H9 (cell line): ENCODE measurements at places on chromosomes 12 and 14. TPM values are rescaled to one million over a fixed set of nuclear protein-coding genes. Genes with fewer than 3 reads are reported as not detected.
A peak's percentile ranks its signal among the peaks of the same experiment; 100 is the strongest.

The ACADS gene
- total RNA-seq, result 8.3 and 9.5 TPM in 2 replicates

The LBHD2 gene
- not detected in 2 replicates for total RNA-seq

The KIF5A gene
- total RNA-seq, result 17.7 and 18.5 TPM in 2 replicates

The FGD4 gene
- total RNA-seq, result 53.9 and 54.3 TPM in 2 replicates

The LHX5 gene
- total RNA-seq, result 1.9 and 2.1 TPM in 2 replicates

The BCL2L14 gene
- total RNA-seq, result 0.28 and 0.42 TPM in 2 replicates

The MCRS1 gene
- total RNA-seq, result 98.7 and 103 TPM in 2 replicates

The RAB5B gene
- total RNA-seq, result 48.4 and 50.6 TPM in 2 replicates

The SDR9C7 gene
- total RNA-seq, result not detected in 2 replicates

The RNFT2 gene
- total RNA-seq, result 29.5 and 30.3 TPM in 2 replicates

The SERPINA5 gene
- total RNA-seq, result 1.1 and 1.2 TPM in 2 replicates

The NANOG gene
- total RNA-seq, result 199 and 211 TPM in 2 replicates

The SLC17A8 gene
- total RNA-seq, result not detected in 2 replicates

- no peak overlapping the region for H3K4me3 ChIP-seq
- no peaks in the 10 kb centered on the region; the same call in 1 of the 2 replicates for H3K4me1 ChIP-seq
- no peaks in the 10 kb centered on the region for H3K36me3 ChIP-seq
- DNase-seq, result no peak
- H3K27me3 ChIP-seq, result no peaks in the 10 kb centered on the region
Observed at GRCh38 chr12:18595412-18595811, 142.4 kb downstream of the PLCZ1 start.

GRCh38 chr14:37254411-37254947, 56.7 kb downstream of the MIPOL1 start:
- no peaks in the 10 kb centered on the region for H3K27me3 ChIP-seq
- peaks cover 2% of the 10 kb centered on the region; the same call in 1 of the 2 replicates for H3K4me1 ChIP-seq
- no peak overlapping the region for H3K4me3 ChIP-seq
- no peak for DNase-seq
- no peak overlapping the region for H3K27ac ChIP-seq
- no peaks in the 10 kb centered on the region for H3K36me3 ChIP-seq

DNA sequence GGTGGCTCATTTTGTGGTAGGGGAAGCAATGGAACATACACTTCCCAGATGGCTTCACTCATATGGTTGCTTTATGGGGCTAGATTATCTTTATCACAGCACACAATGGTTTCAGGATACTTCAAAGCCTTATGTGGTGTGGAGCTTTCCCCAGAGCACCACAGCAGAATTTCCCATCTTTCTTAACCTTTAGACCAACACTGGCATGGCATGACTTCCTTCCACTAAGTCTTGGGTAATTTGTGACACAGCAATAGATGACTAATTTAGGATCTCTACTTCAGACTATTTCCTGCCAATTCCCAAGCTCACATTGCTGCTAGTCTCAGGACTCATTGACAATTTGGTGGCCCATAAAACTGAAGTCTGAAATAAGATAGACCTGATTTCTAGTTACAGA, 36.9 kb upstream of the DCN start:
- H3K4me3 ChIP-seq, result no peak overlapping the region
- H3K4me1 ChIP-seq, result no peaks in the 10 kb centered on the region
- H3K27me3 ChIP-seq, result no peaks in the 10 kb centered on the region
- DNase-seq, result no peak
- no peak overlapping the region for H3K27ac ChIP-seq

GRCh38 chr14:36176524-36176923, at the start of gene PTCSC3:
TSS of gene PTCSC3 (minus strand) at chr14:36176722.
- H3K27me3 ChIP-seq, result no peaks in the 10 kb centered on the region
- H3K4me1 ChIP-seq, result no peaks in the 10 kb centered on the region
- no peak for DNase-seq

- no peaks in the 10 kb centered on the region for H3K27me3 ChIP-seq
- no peak for DNase-seq
- no peak overlapping the region for H3K4me3 ChIP-seq
- no peaks in the 10 kb centered on the region for H3K4me1 ChIP-seq
- H3K36me3 ChIP-seq, result no peaks in the 10 kb centered on the region
Observed at GRCh38 chr12:5739917-5740316, 205.1 kb downstream of the ANO2 start.

GRCh38 chr12:74489543-74489942, 48.1 kb upstream of the ATXN7L3B start:
- H3K36me3 ChIP-seq, result no peaks in the 10 kb centered on the region
- H3K4me1 ChIP-seq, result no peaks in the 10 kb centered on the region; the same call in 1 of the 2 replicates
- no peak overlapping the region for H3K4me3 ChIP-seq
- H3K27ac ChIP-seq, result no peak overlapping the region

GRCh38 chr12:119258556-119258955, 76.0 kb upstream of the CCDC60 start:
- H3K4me1 ChIP-seq, result no peaks in the 10 kb centered on the region
- DNase-seq, result no peak
- H3K27me3 ChIP-seq, result no peaks in the 10 kb centered on the region
- H3K27ac ChIP-seq, result no peak overlapping the region
- no peaks in the 10 kb centered on the region for H3K36me3 ChIP-seq

DNA sequence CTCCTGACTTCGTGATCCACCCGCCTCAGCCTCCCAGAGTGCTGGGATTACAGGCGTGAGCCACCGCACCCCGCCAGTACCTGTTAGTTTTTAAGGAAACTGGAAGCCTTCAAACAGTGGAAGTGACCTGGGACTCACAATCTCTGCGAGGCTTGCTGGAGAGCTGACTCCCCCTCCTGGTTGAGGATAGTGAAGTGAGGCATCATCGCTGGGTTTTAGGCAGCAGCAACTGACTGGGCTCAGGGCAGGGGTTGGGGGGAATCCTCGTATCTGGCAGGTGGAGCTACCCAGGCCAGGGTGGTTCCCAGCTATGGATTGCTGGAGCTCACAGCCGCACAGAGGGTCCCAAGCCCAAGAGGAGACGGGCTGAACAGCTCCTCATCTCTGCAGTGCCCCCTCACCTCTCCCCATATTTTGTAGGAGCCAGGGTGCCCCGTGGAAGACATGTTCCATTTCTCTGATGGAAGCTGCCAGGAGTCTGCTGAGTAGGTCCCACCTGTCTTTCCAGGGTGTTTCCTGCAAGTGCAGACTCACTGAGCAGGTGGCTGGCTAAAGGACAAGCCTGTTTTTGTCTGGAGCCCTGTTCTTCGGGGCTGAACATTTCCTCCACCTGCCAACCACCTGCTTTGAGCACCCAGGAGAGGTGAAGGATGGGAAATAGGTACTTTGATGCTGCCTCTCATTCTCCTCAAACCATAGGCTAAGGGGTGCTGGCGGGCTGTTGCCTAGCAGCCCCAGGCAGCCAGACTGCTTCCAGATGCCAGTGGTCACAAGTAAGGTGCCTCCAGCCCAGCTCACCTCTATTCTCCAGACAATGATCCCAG, 3.1 kb downstream of the AVIL start:
- peak; percentile 89 for DNase-seq
- no peaks in the 10 kb centered on the region for H3K4me1 ChIP-seq
- no peaks in the 10 kb centered on the region for H3K27me3 ChIP-seq
- H3K36me3 ChIP-seq, result no peaks in the 10 kb centered on the region; the same call in 1 of the 3 replicates
- H3K27ac ChIP-seq, result no peak overlapping the region

GRCh38 chr12:122964439-122965257, 1.6 kb downstream of the ABCB9 start:
- H3K27me3 ChIP-seq, result no peaks in the 10 kb centered on the region
- no peak overlapping the region for H3K27ac ChIP-seq
- no peaks in the 10 kb centered on the region for H3K4me1 ChIP-seq
- peak overlapping the region; percentile 69; the same call in 2 of the 3 replicates for H3K4me3 ChIP-seq
- H3K36me3 ChIP-seq, result no peaks in the 10 kb centered on the region
- no peak for DNase-seq

DNA sequence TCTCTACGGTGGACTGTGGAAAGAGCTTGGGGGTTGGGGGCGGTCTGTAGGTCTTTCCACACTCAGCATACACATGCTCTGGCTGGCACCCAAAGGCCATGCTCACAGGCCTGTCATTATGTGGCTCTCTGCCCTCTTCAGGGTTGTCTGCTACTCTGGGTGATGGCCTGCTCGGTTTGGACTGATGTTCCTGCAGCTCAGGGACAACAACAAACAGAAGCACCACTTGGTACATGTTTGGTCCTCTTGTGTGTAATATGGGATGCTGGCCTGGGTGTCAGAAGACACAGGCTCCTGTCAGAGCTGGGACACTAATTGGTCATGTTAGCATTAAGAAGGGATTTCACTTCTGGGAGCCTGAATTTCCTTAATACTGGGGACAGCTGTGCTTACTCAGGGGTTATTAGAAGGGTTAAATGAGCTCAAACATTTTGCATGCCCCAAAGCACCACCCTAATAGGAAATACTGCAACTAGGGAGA, 32.7 kb upstream of the SELPLG start:
- H3K36me3 ChIP-seq, result no peaks in the 10 kb centered on the region
- no peaks in the 10 kb centered on the region for H3K27me3 ChIP-seq
- peaks cover 7% of the 10 kb centered on the region for H3K4me1 ChIP-seq
- no peak overlapping the region for H3K27ac ChIP-seq
- no peak overlapping the region for H3K4me3 ChIP-seq

GRCh38 chr12:6461401-6462233, 8.9 kb downstream of the VAMP1 start:
- no peak overlapping the region for H3K27ac ChIP-seq
- no peak overlapping the region; the same call in 2 of the 3 replicates for H3K4me3 ChIP-seq
- H3K4me1 ChIP-seq, result no peaks in the 10 kb centered on the region
- H3K36me3 ChIP-seq, result peaks cover 28% of the 10 kb centered on the region; the same call in 2 of the 3 replicates
- H3K27me3 ChIP-seq, result no peaks in the 10 kb centered on the region

DNA sequence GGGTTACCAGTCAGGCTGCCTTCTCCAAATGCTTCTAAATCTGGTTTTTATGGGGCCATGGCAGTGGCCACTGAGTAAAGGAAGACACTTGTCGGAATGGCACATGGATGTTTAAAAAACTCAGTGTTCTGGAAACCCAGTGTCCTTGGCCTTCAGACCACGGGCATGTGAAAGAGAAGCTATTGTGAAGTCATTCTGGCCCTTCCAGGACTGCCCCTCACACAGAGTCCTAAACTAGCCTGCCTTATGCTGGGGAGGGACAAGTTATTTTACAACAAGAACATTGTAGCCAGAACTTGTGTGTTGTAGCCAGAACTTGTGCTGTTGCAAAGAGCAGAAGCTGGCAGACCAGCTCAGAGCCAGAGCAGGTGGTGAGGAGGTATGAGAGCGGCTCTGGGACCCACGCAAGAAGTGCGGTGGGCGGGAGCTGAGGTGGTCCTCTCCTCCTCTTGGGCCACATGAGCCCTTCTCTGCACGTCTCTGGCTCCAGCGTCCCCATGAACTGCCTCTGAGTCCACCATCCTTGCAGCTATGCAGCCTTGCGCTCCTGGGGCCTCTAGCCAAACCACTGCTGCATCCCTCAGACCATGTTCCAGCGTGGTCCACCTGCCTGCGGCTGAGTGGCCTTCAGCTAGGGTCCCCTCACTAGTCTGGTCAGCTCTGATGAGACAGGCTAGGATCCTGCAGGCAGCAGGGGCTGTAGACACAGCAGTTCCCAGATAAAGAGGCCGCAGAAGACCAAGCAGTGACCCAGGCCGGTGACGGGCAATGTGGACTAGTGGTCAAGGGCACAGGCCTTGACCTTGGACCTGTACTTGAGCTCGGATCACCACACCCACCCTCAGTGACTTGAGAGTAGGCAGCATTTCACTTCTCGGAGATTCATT, 32.5 kb downstream of the MMAB start:
- no peaks in the 10 kb centered on the region for H3K27me3 ChIP-seq
- no peaks in the 10 kb centered on the region for H3K4me1 ChIP-seq
- DNase-seq, result no peak
- H3K36me3 ChIP-seq, result no peaks in the 10 kb centered on the region; the same call in 1 of the 2 replicates
- H3K4me3 ChIP-seq, result no peak overlapping the region

- H3K27me3 ChIP-seq, result no peaks in the 10 kb centered on the region; the same call in 1 of the 2 replicates
- H3K4me3 ChIP-seq, result peak overlapping the region; percentile 63
- no peaks in the 10 kb centered on the region for H3K36me3 ChIP-seq
- H3K4me1 ChIP-seq, result no peaks in the 10 kb centered on the region
- no peak overlapping the region for H3K27ac ChIP-seq
Observed at GRCh38 chr12:54216797-54217661, 28.2 kb upstream of the SMUG1 start.

DNA sequence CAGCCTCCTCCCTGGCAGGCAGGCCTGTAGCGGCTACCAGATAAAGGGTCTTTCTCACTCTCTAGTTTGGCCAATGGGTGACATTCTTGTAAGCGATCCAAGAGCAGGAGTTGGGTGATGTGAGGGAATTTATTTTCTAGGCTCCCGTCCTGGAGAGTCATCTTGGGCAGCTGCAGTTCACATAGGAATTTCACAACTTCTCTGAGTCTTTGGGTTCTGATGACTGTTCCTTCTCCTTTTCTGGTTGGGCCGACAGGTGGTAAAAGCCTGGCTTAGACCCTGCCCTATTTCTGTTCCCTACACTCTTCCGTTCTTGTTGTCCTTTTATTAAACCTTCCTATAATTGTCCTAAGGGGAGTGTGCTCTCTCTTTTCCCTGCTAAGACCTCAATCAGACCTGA, 42.6 kb upstream of the POC1B start:
- no peak for DNase-seq
- no peaks in the 10 kb centered on the region for H3K36me3 ChIP-seq
- no peaks in the 10 kb centered on the region for H3K27me3 ChIP-seq
- H3K4me3 ChIP-seq, result no peak overlapping the region
- H3K27ac ChIP-seq, result no peak overlapping the region

GRCh38 chr12:54948171-54948570, 36.4 kb downstream of the TESPA1 start:
- H3K27ac ChIP-seq, result no peak overlapping the region
- H3K27me3 ChIP-seq, result no peaks in the 10 kb centered on the region
- no peaks in the 10 kb centered on the region; the same call in 2 of the 3 replicates for H3K36me3 ChIP-seq
- H3K4me1 ChIP-seq, result no peaks in the 10 kb centered on the region; the same call in 1 of the 2 replicates
- H3K4me3 ChIP-seq, result no peak overlapping the region

GRCh38 chr14:60861545-60862140, 119.2 kb downstream of the TRMT5 start:
- H3K27ac ChIP-seq, result no peak overlapping the region
- DNase-seq, result no peak
- H3K36me3 ChIP-seq, result peaks cover 9% of the 10 kb centered on the region
- no peaks in the 10 kb centered on the region for H3K27me3 ChIP-seq
- no peaks in the 10 kb centered on the region for H3K4me1 ChIP-seq
- no peak overlapping the region for H3K4me3 ChIP-seq

GRCh38 chr14:55505846-55506245, 65.4 kb upstream of the TBPL2 start:
- H3K27me3 ChIP-seq, result no peaks in the 10 kb centered on the region
- H3K36me3 ChIP-seq, result no peaks in the 10 kb centered on the region; the same call in 2 of the 3 replicates
- no peak overlapping the region for H3K4me3 ChIP-seq
- no peak for DNase-seq
- no peak overlapping the region for H3K27ac ChIP-seq

DNA sequence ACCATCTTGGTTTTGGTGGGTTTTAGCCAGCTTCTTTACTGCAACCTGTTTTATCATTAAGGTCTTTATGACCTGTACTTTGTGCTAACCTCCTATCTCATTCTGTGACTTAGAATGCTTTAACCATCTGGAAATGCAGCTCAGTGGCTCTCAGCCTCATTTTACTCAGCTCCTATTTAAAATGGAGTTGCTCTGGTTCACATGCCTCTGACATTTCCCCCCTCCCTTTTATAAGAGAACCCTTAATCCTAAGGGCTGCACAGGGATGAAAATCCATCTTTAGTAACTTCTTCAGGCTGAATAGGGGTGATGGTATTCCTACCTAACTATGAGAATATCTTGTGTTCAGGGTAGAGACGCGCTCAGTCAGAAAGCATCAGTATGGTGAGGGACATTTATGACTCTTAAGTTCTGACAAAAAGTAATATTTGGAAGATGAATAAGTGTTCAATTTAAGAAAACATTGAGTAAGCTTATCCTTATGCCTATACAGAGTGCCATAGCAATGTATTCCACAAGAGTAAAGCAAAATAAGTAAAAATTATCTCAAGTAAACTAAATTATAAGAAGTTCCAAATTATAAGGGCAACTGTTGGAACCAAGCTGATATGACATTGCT, 15.2 kb downstream of the SLC38A1 start:
- no peaks in the 10 kb centered on the region for H3K27me3 ChIP-seq
- H3K27ac ChIP-seq, result no peak overlapping the region
- DNase-seq, result no peak
- H3K4me3 ChIP-seq, result no peak overlapping the region
- no peaks in the 10 kb centered on the region for H3K4me1 ChIP-seq
